ENCODE measurements at places on chromosomes 4 and X.
A peak's percentile ranks its signal among the peaks of the same experiment; 100 is the strongest.

GRCh38 chr4:95627709-95628108, 78.9 kb upstream of the UNC5C start:
- DNase-seq, result no peak

GRCh38 chr4:165201806-165202205, 5.6 kb upstream of the KLHL2 start:
- no peak for DNase-seq

DNA sequence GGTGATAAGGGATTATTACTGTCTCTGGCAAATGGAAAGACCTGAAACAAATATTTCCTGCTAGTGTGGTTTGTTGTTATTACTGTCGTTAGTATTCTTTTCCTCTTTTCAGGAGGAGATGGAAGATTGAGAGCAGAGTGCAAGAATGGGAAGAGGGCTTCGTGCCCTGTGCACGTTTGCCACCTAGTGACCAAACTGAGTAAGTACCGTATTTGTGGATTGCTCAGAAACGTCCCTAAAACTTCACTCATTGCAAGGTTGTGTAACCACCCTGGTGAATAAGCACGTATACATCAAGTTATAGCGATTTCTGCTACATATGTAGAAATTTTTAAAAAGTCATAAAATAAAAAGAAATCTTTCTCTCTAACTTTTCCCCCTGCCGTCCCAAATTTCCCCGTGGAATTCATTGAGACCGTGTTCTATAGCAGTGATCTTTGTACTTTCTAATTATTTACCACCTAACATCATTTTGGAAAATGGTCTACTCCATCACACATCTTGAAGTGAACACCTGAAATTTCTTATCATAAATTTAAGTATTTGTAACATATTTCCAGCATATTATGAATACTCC, 24.3 kb downstream of the LINC00632 start:
- DNase-seq, result peak; percentile 3

DNA sequence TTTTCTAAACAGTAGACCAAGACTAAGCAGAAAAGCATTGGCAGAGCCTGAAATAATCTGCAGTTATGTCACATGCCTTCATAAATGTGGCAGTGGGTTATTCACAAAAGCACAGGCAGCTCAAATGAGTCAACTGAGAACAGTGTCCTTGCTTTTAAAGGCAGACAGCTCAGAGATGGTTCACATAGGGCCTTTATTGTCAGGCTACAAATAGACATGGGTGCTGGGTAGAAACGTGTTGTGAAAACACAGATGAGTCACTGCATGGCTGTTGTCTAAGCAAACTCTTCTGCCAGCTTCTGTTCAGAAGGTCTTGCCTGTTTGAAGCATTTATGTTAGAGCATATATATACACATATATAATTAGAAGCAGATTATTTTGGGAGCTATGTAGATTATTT, 118.0 kb downstream of the SLC4A4 start:
- peak; percentile 2 for DNase-seq

- no peak for DNase-seq
These were observed 223.4 kb downstream of the FAM47B start for GRCh38 chrX:35166023-35166422.

DNA sequence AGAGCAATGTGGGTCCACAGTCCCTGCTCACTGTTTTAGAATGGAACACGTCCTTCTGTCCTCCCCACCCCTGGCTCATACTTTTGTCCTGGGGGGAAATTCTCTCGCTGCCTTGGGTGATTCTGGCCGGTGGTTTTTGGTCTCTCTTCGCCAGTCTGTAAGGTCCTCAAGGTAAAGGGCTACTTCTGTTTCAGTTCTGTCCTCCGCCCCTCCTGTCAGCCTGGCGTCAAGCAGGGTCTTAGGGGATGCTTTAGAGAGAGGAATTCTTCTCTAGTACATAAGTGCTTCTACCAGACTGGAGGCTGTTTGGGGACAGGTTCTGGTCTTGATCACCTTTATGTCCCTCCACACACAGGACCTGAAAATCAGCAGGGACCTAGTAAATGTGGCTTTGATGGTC, 617 bp upstream of the MRFAP1L1 start:
- no peak for DNase-seq

- no peak for DNase-seq
These were observed 123.1 kb downstream of the BTC start for GRCh38 chr4:74671080-74671698.

GRCh38 chrX:107628662-107629539, 591 bp downstream of the PRPS1 start:
- peak; percentile 19 for DNase-seq

DNA sequence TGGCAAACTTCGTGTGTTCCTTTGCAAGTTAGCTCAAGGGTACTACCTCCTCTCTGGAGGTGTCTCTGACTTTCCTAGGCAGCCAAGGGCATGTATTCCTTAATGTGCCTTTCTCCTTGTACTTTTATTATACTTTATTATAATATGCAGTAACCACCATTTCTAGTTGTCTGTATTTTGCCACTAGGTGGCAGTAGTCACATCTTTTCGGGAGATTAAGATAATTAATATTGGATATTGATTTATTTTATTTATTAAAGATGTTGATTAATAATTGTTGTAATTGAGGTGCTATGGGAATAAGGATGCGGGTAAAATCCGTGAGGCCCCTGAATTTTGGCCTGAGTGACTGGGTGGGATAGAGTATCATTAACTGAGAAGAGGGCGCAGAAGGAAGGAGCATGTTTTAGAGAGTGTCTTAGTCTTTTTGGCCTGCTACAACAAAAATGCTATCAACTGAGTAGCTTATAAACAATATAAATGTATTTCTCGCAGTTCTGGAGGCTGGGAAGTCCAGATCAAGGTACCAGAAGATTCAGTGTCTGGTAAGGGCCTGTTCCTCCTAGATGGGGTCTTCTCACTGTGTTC, 153.3 kb downstream of the TMEM164 start:
- DNase-seq, result no peak

Data from nucleus accumbens (tissue), 56 donors.